ENCODE measurements at places on chromosomes 1 and 21.

- no peak for DNase-seq
Measured at GRCh38 chr1:209647156-209647555, 5.1 kb downstream of the LAMB3 start.

DNA sequence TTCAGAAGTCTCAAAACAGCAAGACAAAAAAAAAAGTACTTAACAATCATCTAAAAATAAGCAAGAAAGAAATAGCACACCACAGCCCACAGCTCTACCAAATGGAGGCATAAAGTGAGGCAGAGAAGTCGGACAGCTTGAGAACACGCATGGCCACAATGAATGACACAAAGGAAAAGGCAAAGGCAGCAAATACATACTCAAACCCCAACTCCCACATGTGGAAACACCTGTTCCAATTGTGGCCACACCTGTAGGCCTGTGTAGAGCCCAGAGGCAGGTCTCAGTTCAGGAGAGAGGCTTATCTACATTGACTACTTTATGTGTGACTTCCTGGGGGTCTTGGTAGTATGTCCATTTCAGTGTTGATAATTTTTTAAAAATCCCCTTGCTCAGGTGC lies 543.5 kb downstream of the LMO4 start:
- DNase-seq = no peak

DNA sequence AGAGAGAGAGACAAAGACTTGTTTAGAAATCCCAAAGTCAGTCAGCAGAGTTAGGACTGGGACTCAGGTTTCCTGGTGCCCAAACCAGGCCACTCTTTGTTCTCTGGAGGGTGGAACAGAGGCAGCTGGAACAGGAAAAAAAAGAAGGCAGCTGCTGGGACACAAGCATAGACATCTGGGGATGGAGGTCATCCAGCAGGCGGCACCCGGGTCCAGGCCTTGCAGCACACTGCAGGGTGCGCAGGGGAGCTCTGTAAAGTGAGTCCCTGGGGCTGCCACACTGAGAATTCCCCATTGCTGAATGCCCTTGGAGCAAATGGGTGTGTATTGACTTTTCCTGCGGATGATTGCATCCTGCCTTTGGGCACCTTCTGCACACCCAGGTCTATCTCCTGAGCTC lies 222.9 kb upstream of the CSF3R start:
- no peak for DNase-seq

DNA sequence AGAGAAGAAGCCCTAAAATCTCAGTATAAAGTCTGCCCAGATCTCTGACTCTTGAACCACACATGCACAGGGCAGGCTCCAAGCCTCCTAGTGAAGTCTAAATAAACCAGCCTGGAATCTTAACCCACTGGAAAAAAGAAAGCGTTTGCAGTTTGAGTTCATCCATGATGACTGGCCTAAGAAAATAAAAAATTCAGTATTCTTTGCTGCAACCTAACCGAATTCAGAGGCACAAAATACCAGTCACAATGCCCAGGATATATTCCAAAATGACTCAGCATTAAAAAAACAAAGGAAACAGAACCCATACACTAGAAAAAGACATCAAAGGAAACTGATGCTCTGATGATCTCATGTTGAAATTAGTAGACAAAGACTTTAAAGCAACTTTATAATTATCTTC lies 269.2 kb downstream of the SDCCAG8 start:
- no peak for DNase-seq

- DNase-seq = no peak
Measured at GRCh38 chr1:30762152-30762929, 4.8 kb upstream of the LAPTM5 start.

DNA sequence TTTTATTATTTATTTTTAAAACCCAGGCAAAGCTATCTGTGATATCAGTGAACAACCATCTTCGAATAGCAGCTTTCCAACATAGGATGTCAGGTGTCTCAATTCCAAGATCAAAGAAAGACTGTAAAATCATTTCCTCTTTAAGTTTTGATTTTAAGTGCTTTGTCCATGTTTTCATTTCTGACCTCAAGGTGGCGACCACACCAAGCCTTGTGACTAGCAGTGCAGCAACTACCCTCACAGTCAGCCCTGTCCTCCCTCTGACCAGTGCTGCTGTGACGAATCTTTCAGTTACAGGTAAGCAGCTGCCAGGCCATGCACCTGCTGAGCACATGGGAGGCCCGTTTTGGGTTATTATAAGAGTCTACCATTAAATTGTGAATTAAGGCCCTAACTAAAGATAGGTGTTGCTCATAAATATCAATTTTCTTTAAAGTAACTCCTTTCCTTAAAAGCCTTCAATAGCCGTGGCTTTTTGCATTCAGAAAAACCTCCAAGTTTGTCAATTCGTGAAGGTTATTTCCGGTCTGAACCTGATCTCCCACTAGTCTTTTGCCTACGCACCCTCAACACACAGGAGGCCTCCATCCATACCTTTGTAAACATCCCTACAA lies 117.0 kb downstream of the CD247 start:
- DNase-seq = peak; percentile 27

- DNase-seq = no peak
Measured at GRCh38 chr21:45898781-45899180, 82.8 kb upstream of the COL6A1 start.

- no peak for DNase-seq
Measured at GRCh38 chr1:16617114-16617631, 3.8 kb upstream of the NBPF1 start.

- no peak for DNase-seq
Measured at GRCh38 chr1:210910020-210910575, 223.8 kb downstream of the KCNH1 start.

- no peak for DNase-seq
Measured at GRCh38 chr1:211035821-211036380, 98.0 kb downstream of the KCNH1 start.

- no peak for DNase-seq
Measured at GRCh38 chr21:31983120-31983519, 110.3 kb downstream of the HUNK start.

Measured in A673 (cell line).